ENCODE measurements at places on chromosomes 12 and 14. TPM values are rescaled to one million over a fixed set of nuclear protein-coding genes. Genes with fewer than 3 reads are reported as not detected.

DNA sequence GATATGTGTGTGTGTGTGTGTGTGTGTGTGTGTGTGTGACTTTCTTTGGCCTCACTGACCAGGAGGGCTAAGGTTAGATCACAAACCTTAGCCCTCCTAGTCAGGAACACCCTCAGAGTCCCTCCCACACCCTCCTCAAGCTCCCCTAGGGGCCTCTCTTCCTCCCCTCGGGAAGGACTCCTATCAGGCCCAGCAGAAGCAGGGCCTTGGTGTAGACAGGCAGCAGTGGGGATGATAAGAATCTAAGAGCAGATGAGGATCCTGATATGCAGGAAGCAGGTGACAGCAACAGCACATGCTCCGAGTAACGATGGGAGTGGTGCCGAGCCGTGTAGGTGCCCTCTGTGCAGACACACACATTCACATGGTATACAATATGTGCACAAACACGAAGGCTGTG, 20.7 kb downstream of the PLEK2 start:
- no peak for DNase-seq

DNA sequence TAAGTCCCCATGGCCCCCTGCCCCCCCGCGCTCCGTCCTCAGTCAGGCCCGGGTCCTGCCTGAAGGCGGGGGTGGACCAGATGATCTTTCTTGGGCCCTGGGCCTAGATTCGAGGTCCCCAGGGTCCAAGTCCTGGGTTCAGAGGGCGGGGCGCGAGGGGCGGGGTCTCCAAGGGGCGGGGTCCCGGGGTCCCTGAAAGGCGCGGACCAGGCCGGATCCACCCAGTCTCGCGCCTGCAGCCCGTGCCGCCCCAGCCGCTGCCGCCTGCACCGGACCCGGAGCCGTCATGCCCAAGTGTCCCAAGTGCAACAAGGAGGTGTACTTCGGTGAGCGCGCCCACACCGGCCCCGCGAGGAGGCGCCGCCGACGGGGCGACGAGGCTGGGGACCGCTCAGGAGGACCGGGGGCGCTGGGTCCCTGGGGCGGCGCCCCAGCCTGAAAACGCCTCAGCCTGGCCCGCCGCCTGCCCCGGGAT, 325 bp downstream of the CRIP1 start:
- DNase-seq: no peak

- no peak for DNase-seq
Measured at GRCh38 chr12:13128291-13128965, 25.0 kb upstream of the GSG1 start.

The LRTM2 gene
- polyA plus RNA-seq: not detected

The PRR4 gene
- polyA plus RNA-seq: 2.0 TPM

- no peak for DNase-seq
Measured at GRCh38 chr12:2640709-2641108, 154.1 kb upstream of the FKBP4 start.

- no peak for DNase-seq
Measured at GRCh38 chr14:72636871-72637270, 257.0 kb downstream of the DPF3 start.

GRCh38 chr12:106054049-106054448, 84.7 kb downstream of the NUAK1 start:
- no peak for DNase-seq

DNA sequence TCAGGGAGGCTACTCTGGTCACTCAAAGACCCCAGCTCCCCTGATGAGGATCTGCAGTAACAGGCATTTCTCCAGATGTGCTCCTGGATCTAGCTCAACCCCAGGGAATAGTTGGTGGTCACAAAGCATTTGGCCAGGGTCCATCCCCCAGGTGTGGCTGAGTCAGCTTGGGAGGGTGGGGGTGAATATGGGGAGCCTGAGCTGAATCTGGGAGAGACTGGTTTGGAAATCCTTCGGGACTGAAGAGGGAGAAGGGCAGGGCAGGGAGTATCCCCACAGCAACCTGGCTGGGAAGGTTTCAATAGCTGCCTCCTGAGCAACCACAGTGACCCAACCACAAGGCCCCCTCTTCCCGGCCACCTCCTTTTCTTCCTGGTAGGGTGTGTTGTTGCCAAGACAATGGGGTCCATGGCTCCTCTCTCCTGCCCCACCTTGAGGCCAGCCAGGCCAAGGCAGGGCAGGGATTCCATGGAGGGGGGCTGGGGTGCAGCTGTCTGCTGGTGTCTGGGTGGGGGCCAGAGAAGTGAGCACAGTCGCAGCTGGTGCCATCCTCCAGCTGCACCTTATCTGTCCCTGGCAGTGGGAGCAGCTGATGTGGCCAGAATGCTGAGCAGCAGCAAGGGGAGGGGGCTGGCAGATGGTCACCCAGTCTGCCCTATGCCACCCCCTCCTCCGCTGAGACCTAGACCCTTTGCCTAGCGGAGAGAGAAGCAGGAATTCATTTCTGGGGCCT, 5.5 kb downstream of the ASIC1 start:
- no peak for DNase-seq

GRCh38 chr14:29810682-29811081, 117.0 kb downstream of the PRKD1 start:
- DNase-seq: no peak

The CISTR gene
- polyA plus RNA-seq: not detected

GRCh38 chr12:57752668-57753000, 524 bp upstream of the CDK4 start:
- no peak for DNase-seq

GRCh38 chr12:62003701-62004100, 256.5 kb upstream of the USP15 start:
- DNase-seq: no peak

DNA sequence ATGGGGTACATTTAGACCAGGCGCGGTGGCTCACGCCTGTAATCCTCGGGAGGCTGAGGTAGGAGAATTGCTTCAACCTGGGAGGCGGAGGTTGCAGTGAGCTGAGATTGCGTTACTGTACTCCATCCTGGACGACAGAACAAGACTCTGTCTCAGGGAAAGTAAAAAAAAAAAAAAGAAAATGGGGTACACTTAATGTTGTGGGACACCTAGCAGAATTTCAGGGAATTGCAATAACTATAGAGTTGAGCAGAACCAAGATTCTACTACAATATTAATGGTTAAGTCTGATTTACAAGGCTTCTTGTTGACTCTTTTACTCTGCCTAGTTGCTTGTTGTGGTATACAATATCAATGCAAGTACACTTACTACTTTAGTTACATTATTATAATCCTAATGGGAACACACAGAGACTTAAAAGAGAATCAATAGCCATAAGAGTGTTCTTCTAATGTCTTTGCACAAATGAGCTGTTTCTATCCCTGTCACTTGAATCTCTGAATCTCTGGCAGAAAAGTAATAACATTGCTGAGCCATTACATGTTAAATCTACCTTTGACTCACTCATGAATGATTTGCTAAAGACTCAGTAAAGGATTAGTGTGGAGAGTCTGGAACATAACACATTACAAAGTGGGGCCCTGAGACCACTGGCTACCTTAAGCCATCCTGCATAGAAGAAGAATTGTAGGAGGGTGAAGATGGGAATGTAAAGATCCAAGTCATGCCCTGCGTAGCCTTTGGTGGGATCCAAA, 22.7 kb downstream of the BEST3 start:
- no peak for DNase-seq

The YEATS4 gene
- polyA plus RNA-seq: 15.2 TPM

The CNTN1 gene
- 67.0 TPM for polyA plus RNA-seq

- DNase-seq: no peak
Measured at GRCh38 chr12:57552835-57553313, 3.0 kb downstream of the KIF5A start.

DNA sequence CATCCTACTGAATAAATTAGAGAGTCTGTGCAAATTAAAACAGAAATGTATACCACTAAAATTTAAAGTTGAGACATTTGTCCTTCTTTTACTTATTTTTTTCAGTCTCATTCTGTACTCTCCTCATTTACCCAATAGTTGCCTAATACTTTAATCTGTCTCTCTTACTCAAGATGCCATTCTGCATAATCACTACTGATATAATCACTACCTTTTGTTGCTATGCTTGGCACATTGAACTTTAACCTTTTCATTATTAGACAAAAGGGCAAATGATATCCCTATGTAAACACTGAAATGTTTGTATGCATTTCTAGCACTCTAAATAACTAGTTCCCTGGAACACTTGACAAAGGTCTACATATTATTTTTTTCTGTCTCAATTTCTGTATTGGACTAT, 1108.3 kb upstream of the FLRT2 start:
- DNase-seq: no peak

The DLK1 gene
- polyA plus RNA-seq: 7.1 TPM

The IAPP gene
- not detected for polyA plus RNA-seq

- DNase-seq: no peak
Measured at GRCh38 chr14:32339188-32339587, 10.1 kb downstream of the AKAP6 start.

The DBX2 gene
- polyA plus RNA-seq: 0.03 TPM

The PLD4 gene
- 0.42 TPM for polyA plus RNA-seq

DNA sequence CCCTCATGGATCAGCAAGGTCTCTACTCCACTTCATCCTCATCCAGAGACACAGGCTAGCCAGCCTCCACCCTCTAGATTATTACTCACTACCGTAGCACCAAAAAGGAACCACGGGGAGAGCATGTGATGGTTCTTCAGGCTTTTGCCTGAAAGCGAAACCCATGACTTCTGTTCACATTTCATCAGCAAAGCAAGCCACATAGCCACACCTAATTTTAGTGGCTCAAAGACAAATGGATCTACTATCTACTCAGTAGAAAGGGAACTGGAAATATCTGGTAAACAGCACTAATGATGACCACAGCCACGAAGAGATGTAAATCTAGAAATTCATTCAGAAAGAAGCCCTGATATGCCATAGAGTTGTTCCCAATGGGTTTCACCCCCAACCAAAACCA, 51.4 kb downstream of the VCPKMT start:
- no peak for DNase-seq

The SIRT4 gene
- polyA plus RNA-seq: 1.8 TPM

GRCh38 chr12:19035536-19035935, 94.0 kb upstream of the PLEKHA5 start:
- DNase-seq: no peak

DNA sequence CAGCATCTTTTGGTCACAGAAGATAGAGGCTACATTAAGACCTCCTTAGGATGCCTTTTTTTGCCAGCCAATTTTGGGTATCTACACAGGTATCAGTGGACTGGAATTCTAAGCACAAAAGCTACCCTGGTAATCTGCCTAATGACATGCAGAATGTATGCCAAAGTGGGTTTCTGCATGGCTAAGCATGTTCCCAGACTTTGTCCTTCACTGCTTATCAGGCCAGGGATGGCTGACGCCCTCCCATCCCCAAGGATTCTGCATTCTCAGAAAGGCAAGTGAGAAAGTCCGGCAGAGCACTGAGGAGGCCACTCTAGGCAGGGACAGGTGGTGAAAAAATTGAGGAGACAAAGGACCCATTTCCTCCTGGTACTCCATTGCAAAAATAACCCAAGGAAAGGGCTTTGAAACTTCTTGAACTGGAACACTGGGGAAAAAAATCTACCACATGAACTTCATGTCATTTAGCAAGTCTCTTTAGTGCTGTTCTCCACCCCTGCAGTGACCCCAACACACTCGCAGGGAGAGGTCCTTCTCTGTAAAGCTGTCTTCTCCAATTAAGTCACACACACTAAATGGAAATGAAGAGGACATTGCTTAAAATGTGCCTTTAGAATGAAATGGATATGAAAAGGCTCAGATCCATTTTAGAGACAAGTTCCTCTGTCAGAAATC, 91.7 kb upstream of the MAX start:
- DNase-seq: no peak

DNA sequence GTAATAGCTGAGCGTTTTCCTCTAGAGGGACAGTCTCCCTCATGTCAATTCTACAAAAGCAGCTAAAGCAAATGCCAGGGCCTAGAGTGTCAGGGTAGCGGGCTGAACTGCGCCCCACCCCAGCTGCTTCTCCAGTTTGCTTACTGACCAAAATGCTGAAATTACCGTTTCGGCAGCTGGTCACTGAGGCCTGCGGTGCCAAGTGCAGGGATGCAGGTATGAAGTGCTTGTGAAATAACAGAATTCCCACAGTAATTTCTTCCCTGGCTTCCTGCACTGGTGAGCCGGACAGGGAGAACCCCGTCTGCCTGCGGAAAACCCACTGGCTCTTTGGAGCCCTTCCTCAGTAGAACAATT, 19.1 kb downstream of the PSMC1 start:
- DNase-seq: no peak

The VDR gene
- polyA plus RNA-seq: 3.7 TPM

The CEBPE gene
- polyA plus RNA-seq: 0.06 TPM

- no peak for DNase-seq
Measured at GRCh38 chr14:52303236-52303635, 10.9 kb upstream of the PTGER2 start.

The KLRB1 gene
- 1.3 TPM for polyA plus RNA-seq

All from urinary bladder (tissue), 4 donors.